Activated CD4-positive, alpha-beta T cell treated with anti-CD3 and anti-CD28 coated beads, Interleukin-2, amount 50 U/mL, for 24 hours (primary cell): ENCODE measurements at places on chromosomes 7 and 10.

DNA sequence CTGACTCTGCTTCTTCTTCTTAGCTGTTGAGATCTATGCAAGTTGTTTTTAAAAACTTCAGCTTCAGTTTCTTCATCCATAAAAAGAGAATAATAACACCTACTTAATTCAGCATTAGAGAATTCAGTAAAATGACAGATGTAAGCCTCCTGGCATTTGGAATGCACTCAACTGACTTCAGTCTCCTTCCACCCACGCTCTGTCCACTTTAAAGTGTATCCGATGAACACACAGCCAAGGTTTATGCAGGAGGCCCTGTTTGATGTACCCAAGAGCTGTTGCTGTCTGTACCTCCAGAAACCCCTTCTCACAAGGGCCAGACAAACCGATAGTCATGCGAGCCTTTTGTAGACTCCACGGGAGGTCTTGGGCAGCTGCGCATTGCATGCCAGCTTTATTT lies 27.1 kb upstream of the SLC35B4 start:
- DNase-seq = no peak

DNA sequence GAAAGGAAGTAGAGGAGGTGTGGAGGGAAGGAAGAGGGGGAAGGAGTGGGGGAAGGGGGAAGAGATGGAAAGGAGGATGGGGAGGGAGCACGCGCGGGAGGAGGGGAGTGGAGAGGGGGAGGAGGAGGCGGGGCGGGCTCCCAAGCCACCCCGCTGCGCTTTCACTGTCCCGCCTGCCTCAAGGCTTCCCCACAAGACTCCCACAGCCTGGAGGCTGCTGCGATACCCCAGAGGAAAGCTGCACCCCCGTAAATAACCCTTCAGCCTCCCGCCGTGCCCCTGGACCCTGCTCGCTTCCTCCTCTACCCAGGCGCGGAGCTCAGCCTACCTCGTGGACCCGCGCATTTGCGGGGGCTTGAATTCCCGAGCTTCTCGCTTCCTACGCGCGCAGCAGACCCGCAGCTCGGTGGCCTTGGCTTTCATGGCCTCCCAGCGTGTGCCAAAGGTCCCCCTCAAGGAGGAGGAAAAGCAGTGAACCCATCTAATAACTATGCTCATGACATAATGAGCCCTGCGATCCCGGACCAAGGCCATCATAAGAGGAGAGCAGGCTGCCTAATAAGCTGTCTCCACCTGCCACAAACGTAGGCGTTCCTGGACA lies at the start of gene C10orf67:
TSS of gene C10orf67 (minus strand) at position 557 of the 601 bp plus-strand sequence. CDS start at position 534, 23 bp downstream.
- DNase-seq = no peak

- DNase-seq = no peak
Measured at GRCh38 chr7:151308256-151308655, 33.4 kb upstream of the NUB1 start.

GRCh38 chr7:71942115-71942514 lies 470.0 kb downstream of the CALN1 start:
- DNase-seq = no peak

DNA sequence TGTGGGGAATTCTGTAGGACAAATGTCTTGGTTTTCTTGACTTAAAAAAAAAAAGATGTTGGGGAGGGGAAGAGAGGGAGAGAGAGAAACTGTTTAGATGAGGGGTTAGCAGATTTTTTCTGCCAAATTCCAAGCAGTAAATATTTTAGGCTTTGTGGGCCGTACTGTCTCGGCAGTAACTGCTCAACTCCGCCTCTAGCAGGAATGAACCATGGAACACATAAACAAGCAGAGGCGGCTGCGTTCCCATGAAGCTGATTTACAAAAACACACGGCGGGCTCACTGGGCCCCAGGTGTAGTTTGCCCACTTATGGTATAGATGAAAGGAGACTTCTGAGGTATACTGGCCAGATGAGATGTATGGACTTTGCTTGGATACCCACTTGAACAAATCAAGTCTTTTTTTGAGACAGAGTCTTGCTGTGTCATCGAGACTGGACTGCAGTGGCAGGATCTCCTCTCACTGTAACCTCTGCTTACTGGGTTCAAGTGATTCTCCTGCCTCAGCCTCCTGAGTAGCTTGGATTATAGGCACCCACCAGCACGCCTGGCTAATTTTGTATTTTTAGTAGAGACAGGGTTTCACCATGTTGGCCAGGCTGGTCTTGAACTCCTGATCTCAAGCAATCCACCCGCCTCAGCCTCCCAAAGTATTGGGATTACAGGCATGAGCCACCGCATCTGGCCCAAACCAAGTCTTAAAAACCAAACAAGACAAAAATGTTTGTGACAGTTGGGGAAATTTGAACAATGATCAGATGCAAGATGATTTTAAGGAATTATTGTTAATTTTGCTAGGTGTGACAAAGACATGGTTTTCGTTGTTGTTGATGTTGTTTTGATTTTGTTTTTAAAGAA lies 9.7 kb upstream of the ADAMTS14 start:
- DNase-seq = no peak

DNA sequence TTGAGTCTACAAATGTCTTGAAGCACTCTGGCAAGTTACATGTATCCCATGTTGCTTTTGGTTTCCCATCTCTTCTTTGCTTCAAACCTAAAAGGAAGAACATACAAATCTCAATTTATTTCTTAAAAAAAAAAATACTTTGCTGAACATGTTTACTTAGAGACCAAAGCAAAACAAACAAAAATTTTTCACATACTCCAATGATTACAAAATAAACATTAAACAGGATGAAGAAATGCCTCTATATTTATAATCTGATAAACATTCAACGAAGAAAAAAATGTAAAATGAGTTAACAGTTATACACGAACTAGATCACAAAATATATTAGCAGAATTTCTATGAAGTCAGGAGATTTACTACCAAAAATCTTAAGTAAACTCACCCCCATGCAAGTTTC lies 31.3 kb downstream of the FAM204A start:
- DNase-seq = no peak

GRCh38 chr10:87852089-87852488 lies 11.2 kb downstream of the KLLN start:
- no peak for DNase-seq

- DNase-seq = no peak
Measured at GRCh38 chr10:118950190-118950680, 79.3 kb upstream of the NANOS1 start.

DNA sequence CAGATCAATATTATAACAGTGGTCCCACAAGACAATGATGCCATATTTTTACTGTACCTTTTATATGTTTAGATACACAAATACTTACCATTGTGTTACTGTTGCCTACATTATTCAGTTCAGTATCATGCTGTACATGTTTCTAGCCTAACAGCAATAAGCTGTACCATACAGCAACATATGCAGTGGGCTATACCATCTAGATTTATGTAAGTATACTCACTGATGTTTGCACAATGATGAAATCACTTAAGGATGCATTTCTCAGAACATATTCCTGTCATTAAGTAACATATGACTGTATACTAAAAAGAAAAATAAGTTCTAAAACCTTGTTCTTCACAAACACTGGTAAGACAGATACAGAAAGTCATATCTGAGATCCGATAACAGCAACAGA lies 468.6 kb upstream of the SEMA3A start:
- no peak for DNase-seq

DNA sequence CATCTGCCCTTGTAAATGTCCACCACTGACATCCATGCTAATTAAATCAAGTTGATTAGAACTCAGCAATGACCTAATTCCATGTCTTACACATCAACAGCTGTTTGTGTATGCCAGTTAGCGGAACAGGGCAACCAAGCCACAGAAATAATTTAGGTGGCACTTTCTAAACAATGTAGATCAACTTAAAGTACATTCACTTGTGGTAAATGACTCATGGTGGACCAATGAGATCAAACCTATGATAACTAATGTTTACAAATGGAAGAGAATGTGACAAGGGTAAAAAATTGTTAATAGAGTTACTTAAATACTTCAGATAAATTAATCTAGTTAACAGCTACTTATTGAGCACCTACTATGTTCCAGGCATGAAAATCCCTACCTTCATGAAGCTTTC lies 63.1 kb upstream of the ICA1 start:
- no peak for DNase-seq

- DNase-seq = no peak
Measured at GRCh38 chr7:30349170-30349569, 64.8 kb downstream of the ZNRF2 start.
